ENCODE measurements at places on chromosomes 6 and 20.

DNA sequence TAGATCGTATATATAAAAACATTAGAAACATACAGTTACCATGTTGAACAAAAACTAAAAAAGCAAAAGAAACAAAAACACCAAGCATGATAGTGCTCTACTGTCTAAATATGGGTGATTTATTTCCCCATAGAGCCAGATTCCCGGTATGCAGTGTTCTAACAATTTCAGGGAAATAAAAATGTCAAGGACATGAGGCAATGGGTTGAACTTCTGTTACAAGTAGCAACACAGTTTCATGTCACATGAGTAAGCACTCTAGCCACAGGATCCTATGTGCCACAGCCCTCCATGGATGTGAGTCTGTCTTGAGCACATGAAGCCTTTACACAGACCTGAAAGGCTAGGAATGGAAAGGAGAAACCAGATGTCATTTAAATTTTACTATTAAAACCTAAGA, 96.0 kb downstream of the MAP3K5 start:
- no peak for DNase-seq

DNA sequence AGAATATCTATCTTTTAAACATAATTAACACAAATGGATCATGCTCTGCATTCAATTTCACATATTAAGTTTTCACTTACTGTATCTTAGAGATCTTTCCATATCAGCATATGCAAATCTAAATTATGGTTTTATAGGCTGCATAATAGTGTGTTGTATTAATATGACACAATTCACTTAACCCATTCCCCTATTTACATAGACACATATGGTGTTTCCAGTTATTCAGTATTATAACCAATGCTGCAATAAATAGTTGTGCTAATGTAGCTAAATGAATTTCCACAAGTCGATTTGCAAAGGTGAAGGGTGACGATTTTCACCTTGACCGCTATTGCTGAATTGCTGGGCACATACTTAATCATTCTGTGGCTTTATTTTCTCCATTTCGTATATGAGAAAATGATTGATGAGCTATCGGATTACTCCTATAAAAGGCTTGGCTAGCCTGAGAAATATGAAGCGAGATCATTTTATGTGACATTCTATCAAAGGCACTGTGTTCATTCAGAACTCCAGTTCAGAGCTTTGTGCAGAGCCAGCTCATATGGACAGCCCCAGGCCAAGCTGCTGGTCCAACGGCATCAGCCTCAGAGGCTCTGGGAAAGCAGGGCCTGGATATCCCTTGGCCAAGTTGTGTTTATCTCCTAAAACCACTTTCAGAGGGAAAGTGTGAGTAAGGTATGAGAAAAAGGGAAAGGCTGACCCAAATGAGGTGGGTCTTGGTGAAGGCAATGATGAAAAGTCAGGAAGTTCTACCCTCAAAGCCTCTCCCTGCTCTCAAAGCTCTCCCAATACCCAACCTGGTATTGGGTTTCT, 50.8 kb downstream of the GFOD1 start:
- no peak for DNase-seq

- peak; percentile 27 for DNase-seq
Measured at GRCh38 chr6:15621203-15622044, 41.4 kb downstream of the DTNBP1 start.

DNA sequence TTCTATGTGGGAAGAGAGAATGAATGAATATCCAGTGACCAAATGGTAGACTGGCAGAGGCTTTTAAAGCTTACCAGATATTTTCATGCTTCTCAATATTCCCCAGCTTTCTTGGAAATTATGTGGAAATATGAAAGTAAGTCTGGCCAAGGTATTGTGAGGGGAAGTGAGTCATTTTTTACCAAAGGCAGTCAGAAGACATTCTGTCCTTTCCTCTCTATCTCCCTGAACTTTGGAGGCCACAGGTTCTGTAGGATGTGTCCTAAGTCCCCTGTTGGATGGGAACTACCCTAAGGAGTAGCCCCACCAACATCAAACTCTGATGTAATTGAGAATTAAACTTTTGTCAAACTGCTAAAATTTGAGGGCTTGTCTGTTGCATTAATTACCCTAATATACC, 593.8 kb upstream of the NRSN1 start:
- no peak for DNase-seq

GRCh38 chr6:39263303-39264037, 34.2 kb upstream of the KCNK5 start:
- DNase-seq = no peak

Measured in CD4-positive, alpha-beta T cell treated with Interferon gamma for 1 hour (primary cell).